ENCODE measurements at places on chromosomes 11 and 22. TPM values are rescaled to one million over a fixed set of nuclear protein-coding genes. Genes with fewer than 3 reads are reported as not detected.

GRCh38 chr11:76601724-76602123 is 68.8 kb downstream of the LRRC32 start:
- H3K27ac ChIP-seq = no peak overlapping the region
- H3K27me3 ChIP-seq = no peaks in the 10 kb centered on the region
- no peaks in the 10 kb centered on the region for H3K4me1 ChIP-seq
- no peak overlapping the region for H3K4me3 ChIP-seq
- no peak for DNase-seq

DNA sequence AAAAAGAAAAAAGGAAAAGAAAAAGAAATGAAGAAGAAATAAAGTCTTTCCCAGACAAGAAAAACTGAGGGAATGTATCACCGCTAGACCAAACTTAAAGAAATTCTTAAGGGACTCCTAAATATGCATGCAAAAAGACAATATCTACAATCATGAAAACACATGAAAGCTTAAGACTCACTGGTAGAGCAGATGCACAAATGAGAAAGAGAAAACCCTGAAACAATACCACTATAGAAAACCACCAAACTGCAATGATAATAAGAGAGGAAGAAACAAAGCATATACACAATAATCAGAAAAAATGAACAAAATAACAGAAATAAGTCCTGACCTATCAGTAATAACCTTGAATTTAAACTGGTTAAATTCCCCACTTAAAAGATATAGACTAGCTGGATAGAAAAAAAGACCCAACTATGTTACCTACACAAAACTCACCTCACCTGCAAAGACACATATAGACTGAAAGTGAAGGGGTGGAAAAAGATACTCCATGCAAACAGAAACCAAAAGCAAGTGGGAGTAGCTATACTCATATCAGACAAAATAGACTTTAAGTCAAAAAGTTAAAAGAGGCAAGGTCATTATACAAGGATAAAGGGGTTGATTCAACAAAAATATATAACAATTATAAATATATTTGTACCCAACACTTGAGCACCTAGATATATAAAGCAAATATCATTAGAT is 61.3 kb upstream of the NARS2 start:
- no peaks in the 10 kb centered on the region for H3K4me1 ChIP-seq
- no peak overlapping the region for H3K27ac ChIP-seq
- H3K27me3 ChIP-seq = no peaks in the 10 kb centered on the region
- no peak for DNase-seq

MYOD1 gene
- total RNA-seq = not detected

- peaks cover 4% of the 10 kb centered on the region for H3K4me1 ChIP-seq
- peak; percentile 42 for DNase-seq
- no peak overlapping the region for H3K27ac ChIP-seq
- no peaks in the 10 kb centered on the region for H3K36me3 ChIP-seq
Observed at GRCh38 chr22:40898850-40899357, 37.0 kb upstream of the DNAJB7 start.

DNA sequence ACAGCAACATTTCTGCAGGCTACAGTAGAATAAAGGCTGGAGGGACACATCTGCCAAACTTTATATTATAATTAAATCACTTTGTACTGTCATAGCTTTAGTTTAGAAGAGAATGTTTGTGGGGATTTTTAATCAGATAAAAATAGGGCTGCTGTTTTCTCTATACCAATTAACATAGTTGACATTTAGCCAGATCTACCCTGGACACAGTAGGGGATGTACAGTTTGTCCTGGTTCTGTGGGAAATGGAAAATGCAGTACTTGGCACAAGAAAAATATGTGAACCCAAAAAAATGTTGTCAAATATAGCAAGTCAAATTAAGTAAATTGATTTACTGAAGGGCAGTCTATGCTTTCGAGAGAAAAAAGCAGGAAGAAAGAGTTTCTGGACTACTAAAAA is 20.8 kb upstream of the PICALM start:
- H3K27me3 ChIP-seq = no peaks in the 10 kb centered on the region
- no peak overlapping the region for H3K4me3 ChIP-seq
- H3K4me1 ChIP-seq = no peaks in the 10 kb centered on the region
- no peak overlapping the region for H3K27ac ChIP-seq
